NCI-H82 (cell line): ENCODE measurements at places on chromosomes 3 and 15.

DNA sequence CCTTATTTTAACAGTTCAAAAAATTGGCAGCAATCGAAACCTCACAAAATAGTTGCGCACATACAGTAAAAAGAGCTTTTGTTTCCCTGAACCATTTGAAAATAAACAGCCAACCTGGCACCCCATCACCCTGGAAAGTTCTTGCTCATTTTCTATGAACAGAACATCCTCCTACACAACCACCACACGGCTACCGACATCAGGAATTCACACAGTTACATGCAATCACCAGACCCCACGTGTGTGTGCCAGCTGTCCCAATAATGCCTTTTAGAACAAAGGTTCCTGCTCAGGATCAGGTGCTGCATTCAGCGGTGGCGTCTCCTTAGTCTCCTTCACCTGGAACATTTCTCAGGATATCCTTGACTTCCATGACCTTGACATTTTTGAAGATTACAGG, 186.5 kb downstream of the KLF13 start:
- DNase-seq, result no peak

GRCh38 chr3:46059432-46059831, 32.1 kb upstream of the XCR1 start:
- DNase-seq, result no peak

GRCh38 chr3:27910456-27910855, 188.3 kb upstream of the EOMES start:
- DNase-seq, result no peak

GRCh38 chr3:54736459-54736858, 191.4 kb downstream of the LRTM1 start:
- DNase-seq, result no peak

- DNase-seq, result no peak
Observed at GRCh38 chr3:12932347-12932746, 91.0 kb upstream of the RPL32 start.

GRCh38 chr3:194333212-194333980, 17.7 kb downstream of the CPN2 start:
- no peak for DNase-seq

GRCh38 chr15:98126326-98127085, 166.0 kb downstream of the ARRDC4 start:
- DNase-seq, result no peak

GRCh38 chr3:134857356-134857755, 62.3 kb downstream of the EPHB1 start:
- no peak for DNase-seq

- DNase-seq, result no peak
Observed at GRCh38 chr3:40042752-40043443, 233.5 kb downstream of the MYRIP start.

DNA sequence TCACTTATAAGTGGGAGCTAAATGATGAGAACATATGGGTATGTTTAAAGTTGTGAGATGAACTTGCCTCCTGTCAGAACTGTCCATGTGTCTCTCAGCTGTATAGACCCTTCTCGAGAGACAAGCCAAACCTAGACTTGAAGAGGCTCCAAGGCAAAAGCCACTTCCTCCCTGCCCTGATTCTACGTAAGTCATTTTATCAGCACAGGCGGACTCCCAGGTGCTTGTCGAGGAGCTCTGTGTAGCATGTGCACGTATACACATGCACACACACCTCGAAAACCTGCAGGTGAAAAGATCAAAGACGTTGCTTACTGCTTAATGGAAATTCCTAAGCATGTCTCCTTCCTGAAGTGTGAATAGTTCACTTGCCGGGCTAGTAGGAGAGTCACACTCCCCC, 5.6 kb upstream of the CLEC3B start:
- no peak for DNase-seq

- DNase-seq, result no peak
Observed at GRCh38 chr3:194422188-194422587, 23.1 kb upstream of the GP5 start.

GRCh38 chr15:26887926-26888666, 21.2 kb downstream of the GABRA5 start:
- DNase-seq, result no peak

GRCh38 chr15:48966595-48967301, 3.0 kb upstream of the SHC4 start:
- DNase-seq, result no peak

DNA sequence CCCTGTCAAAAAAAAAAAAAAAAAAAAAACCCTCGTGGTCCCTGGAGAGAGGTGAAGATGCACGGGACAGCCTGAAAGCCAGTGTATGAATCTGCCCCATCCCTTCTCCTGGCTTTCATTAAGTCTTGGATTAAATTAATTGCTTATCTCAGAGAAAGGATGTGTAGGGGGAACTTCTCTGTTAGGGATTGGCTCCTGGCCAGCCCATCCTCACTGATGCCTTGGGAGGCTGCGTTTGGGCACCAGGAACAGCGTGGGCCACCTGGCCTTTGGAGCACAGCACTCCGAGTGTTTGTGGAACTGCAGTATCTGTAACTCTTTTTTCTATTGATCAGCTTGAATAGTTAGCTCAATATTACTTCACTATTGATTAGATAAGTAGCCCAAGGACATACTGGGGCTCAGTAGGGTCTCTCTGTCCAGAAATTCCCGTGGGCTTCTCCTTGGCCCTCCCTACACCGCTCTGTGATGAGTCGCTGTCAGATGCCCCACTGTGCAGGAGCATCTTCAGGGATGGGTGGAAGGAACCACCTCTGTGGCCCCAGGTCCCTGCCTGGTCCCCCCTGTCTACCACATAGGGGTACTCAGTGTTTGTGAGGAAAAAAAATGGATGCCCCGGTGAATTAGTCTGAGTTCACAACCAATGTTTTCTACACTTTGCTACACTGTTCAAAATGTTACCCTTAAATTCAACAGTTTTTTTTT, 2.0 kb downstream of the PXYLP1 start:
- no peak for DNase-seq

DNA sequence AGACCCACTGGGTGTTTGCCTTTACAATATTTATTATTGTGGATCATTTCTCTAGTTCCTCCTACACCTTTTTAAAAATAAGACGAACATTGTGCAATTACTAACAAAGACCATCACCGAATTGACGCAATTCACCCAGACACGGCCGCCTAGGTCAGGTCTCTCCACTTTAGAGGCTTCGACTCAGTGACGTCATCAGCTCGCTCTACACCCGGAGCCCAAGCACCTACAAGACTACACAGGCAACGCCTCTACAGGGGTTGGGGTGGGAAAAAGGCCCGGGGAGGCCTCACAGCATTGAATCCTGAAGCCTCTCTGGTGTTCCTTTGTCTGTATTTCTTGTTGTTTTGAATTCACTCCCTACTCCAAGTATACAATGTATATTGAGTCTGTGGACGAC, 16.6 kb downstream of the ZIC4 start:
- DNase-seq, result no peak

DNA sequence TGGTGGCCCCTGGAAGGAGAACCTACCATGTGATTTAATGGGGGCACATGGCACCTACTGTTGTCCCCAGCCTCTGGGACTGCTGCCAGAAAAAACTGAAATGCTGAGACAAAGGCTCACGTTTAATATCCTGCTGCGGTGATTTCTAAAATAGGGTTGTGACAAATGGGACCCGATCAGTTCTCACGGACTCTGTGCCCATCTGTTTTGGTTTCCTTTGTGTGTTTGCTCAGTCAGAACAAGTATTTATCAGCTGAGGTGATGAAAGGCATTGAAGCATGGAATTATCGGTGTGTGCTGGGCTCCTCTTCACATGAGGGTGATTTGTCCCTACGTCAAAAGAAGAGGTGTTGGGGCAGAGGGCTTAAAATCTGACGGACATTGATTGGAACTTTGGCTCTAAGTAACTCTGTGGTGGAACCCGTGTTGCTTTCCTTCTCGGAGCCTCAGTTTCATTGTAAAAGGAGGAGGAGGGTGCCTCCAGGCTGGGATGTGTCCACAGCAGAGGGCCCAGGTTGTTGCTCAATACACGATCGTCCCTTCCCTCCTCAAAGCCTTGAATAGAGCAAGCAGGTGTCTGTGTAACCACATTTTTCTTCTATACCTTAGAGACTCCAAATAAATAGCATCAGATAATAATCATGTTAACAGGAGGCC, 283.3 kb upstream of the RGMA start:
- DNase-seq, result no peak

DNA sequence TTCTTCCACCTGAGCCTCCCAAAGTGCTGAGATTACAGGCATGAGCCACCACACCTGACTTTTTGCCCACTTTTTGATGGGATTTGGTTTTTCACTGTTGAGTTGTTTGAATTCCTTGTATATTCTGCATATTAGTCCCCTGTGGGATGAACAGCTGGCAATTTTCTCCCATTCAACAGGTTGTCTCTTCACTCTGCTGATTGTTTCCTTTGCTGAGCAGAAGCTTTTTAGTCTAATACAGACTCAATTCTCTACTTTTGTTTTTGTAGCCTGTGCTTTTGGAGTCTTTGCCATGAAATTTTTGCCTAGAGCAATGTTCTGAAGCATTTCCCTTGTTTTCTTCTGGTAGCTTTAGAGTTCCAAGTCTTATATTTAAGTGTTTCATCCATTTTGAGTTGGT, 62.7 kb upstream of the MFGE8 start:
- no peak for DNase-seq

- DNase-seq, result peak; percentile 64
Observed at GRCh38 chr3:171328419-171329082, 131.7 kb downstream of the TNIK start.

DNA sequence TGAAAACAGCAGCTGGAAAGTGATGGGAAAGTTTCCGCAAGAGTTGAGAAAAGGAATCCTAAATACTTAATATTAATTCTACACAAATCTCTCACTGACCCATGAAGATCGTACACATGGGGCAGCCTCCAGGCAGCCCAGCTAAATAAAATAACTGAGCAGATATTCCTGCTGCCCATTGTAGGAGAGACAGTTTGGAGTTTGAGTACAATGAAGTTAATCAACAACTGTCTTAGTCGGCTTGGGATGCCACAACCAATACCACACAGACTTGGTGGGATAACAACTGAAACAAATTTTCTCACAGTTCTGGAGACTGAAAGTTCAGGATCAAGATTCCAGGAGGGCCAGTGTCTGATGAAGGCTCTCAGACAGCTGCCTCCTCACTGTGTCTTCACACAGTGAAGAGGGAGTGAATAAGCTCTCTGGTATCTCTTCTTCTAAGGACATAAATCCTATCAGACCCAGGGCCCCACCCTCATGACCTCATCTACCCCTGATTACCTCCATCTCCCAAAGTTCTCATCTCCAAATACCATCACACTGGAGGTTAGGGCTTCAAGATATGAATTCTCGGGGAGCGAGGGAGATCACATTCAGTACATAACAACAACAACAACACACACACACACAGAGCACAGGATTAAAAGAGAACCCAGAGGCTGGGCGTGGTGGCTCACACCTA, 9.7 kb downstream of the TRPM7 start:
- peak; percentile 65 for DNase-seq

DNA sequence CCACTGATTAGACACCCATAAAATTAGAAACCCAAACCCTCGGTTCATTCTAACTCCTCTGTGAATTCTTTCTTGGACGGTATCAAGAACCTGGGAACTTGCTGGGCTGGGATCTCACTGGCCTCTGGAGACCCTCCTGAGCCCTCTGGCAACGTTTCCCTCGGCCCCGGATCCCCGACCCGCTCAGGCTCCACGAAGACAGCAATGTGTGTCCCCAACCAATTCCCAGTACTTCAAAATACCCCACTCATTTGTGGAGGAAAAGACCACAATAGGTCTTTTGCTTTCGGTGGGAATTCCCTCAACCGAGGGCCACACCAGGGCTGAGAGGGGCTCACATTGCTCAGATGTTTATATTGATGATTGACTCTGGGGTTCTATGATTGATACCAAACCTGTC, 117.9 kb upstream of the PRR20G start:
- DNase-seq, result no peak

DNA sequence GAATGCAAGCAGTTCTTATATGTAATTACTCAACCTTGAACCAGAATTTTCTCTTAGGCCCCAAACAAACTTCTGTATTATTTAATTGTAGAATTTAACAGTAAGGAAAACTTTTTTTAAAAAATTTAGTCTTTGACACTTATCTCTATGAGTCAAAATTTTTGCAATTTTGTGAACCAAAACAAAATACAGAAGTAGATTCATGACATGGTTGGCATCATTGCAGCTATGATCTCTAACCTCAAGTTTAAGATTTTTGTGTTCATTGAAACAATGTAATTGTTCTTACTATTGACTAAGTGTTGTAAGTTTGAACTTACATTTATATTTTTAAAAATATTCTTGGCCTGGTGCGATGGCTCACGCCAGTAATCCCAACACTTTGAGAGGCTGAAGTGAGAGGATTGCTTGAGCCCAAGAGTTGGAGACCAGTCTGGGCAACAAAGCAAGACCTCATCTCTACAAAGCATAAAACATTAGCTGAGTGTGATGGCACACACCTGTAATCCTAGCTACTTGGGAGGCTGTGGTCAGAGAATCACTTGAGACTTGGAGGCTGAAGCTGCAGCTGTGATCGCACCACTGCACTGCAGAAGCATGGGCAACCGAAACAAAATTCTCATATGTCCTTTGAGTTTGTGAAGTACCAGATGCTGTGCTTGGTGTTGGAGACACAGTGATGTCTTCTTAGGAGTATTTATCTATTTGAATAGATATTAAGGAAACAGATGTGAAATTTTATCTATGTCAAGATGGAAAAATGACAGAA, 39.7 kb downstream of the STT3B start:
- DNase-seq, result peak; percentile 34

GRCh38 chr3:147417551-147418295, 8.6 kb downstream of the ZIC1 start:
- no peak for DNase-seq

GRCh38 chr15:56776839-56777238, 43.5 kb upstream of the ZNF280D start:
- DNase-seq, result no peak

DNA sequence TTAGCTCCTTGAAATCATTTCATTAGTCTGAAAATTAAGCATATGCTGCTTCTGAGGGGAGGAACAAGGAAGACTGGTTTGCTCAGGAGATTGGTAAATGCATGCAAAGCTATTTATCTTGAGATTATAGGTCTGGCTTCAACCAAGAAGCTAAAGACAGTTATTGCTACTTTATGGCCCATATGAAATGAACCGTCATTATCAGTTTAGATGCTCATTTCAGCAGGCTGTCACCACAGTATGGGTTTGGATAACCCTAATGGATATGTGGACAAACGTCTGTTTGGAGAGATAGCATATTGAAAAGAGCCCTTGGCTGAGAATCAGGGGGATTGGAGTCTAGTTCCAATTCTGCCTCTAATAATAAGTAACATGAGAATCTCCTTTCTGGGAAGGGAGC, 922.6 kb downstream of the TUSC7 start:
- peak; percentile 34 for DNase-seq
